ENCODE measurements at places on chromosomes 2 and 18.

DNA sequence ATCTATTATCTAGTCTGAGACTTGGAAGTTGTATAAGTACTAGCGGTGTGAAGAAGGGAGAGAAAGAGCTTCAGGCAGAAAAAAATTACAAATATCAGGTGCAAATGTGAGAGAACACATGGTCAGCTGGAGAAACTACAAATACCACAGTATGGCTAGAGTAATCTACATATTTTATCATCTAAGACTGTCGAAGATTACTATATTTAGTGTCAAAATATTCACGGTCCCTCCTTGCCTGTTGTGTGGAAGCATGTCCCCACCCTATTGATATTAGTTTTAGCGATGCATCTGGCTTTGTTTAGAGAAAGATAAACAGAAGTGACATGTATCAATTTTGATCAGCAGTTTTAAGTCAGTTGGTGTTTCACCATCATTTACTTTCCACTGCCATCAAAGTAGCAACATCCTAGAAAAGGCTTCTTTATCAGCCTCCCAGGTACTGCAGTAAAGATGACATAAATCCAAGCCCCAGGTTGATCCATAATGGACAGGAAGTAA is 90.5 kb upstream of the ITGA4 start:
- no peak for DNase-seq

GRCh38 chr2:31047599-31047998 is 90.6 kb downstream of the GALNT14 start:
- DNase-seq = no peak

GRCh38 chr2:7468448-7468828 is 551.2 kb downstream of the RNF144A start:
- DNase-seq = no peak

- no peak for DNase-seq
Measured at GRCh38 chr2:232228332-232228731, 150.2 kb upstream of the ALPP start.

GRCh38 chr18:74351354-74351753 is 35.7 kb downstream of the C18orf63 start:
- no peak for DNase-seq

GRCh38 chr2:9473985-9474360 is 378 bp upstream of the IAH1 start:
- no peak for DNase-seq

DNA sequence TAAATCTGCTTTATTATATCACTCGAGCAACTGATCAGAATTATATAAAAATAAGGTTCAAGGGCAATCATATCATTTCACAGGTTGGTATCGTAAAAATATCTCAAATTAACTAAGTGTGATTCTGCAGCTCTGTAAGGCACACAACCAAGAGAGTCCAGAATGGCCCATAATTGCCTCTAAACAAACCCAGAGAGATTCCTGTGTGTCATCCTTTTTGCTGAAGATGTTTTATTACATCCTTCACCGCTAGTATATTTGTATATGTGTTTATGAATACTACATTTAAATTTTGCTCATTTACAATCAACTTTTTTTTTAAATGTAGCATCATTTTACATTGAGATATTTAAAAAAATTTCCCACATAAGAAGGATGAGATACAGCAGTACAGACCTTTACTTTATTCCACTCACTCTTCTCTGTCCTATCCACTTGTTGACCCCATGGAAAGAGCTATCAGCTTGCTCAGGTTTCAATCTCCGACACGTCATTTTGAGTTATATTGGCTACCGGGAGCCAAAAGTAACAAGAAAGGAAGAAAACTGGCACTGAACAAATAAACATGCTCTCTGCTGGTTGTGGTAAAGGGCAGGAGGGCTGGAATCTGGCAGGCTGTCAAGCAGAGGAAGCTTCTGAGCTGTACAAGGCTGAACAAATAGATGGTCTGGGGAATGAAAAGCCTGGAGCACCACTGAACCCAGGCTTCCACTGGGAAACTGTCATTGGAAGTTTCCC is 23.1 kb downstream of the PLA2R1 start:
- DNase-seq = no peak

- DNase-seq = no peak
Measured at GRCh38 chr18:6681331-6681875, 48.1 kb upstream of the ARHGAP28 start.

GRCh38 chr2:43540021-43540779 is 55.6 kb downstream of the THADA start:
- DNase-seq = no peak

GRCh38 chr2:212112401-212112800 is 426.2 kb downstream of the ERBB4 start:
- no peak for DNase-seq
